ENCODE measurements at places on chromosomes 7 and 10.

GRCh38 chr10:119245272-119245671 is 37.9 kb downstream of the GRK5 start:
- no peak for DNase-seq

GRCh38 chr10:88974012-88974411 is 16.6 kb upstream of the FAS start:
- DNase-seq, result no peak

DNA sequence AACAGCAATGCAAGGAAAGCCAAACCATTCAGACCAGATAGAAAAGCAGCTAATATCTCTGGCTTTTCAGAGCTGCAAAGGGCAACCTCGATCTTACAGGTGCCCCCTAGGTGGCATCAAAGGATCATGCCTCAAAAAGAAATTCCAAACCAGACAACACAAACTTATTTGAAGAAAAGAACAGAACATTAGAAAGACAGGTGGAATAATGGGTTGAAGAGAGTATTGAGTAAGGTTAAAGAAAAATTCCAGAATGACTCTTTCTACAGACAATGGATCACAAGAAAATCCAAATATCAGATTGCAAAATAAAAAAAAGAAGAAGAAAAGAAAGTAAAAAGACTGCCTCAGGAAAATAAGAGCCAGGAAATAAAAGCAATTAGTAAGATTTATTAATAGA is 213.7 kb downstream of the ELMO1 start:
- DNase-seq, result no peak

DNA sequence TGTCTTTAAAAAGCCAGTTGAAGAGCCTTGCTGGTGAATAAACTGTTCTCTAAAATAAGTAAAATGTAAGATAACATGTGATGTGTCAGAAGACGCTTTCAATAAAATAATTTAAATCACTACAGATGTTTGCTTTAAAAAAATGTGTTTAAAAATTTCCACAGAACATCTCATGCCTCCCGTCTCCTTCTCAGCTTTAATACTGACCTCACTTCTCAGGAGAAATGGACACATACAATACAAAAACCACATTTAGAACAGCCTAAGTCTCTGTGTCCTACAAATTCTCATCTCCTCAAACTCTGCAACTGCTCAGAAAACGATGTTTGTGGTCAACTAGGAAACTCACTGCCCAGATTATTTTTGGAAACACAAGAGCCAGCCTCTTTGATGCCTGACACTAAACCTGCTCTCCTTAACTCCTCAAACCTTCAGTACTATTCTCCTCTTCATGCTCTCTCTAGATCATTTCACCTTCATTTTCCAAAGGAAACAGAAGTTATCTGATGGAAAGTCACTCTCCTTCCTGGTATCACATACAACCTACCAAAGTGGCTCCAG is 120.3 kb downstream of the ZNF438 start:
- no peak for DNase-seq

- no peak for DNase-seq
Observed at GRCh38 chr7:131769241-131769640, 212.8 kb upstream of the PODXL start.

DNA sequence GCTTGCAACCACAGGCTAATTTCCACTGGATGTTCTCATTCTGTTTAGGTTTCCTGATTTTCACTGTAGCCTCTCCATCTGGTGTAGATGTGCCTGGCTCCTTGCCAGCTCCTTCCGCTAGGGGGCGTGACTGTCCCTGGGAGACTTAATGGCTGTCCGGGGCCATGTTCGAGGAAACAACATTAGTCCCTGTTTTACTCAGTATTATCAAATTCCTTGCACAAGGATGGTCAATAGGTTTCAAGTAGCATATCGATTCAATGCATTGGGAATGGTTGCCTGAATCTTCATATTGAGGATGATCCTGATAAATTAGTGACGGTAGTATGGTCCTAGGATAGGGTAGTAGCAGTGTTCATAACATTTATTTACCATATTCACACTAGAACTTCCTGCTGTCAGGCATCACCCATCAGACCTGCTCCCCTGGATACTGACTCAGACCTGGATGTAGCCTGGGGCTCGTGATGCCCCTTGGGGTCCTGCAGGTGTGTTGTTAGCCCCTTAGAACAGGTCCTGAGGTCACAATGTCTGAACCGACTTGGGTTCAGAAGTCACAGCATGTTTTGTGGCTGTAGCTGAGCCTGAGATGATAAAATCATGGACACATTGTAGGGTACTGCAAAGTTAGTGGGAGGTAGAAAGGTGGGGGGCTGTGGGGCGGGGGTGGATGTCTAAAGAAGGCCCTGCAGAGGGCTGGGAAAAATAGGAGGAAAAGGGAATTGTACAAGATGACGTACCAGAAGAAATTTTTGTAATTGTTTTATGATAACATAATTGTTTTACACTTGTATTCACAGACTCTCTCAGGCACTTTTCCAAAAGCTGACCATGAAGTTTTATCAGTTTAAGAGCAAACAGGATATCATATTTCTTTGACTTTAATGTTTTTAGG is 8.9 kb upstream of the EXOC6 start:
- no peak for DNase-seq

GRCh38 chr10:69646185-69647060 is 16.4 kb downstream of the FAM241B start:
- no peak for DNase-seq

GRCh38 chr7:128351296-128352152 is 7.8 kb upstream of the RBM28 start:
- no peak for DNase-seq

DNA sequence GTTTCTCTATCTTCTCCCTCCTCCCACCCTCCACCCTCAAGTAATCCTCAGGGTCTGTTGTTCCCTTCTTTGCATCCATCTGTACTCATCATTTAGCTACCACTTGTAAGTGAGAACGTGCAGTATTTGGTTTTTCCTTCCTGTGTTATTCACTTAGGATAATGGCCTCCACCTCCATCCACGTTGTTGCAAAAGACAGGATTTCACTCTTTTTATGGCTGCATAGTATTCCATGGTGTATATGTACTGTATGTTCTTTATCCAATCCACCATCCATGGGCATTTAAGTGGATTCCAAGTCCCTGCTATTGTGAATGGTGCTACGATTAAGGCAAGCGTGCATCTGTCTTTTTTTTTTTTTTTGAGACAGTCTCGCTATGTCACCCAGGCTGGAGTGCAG is 72.4 kb downstream of the PROSER2 start:
- DNase-seq, result no peak

DNA sequence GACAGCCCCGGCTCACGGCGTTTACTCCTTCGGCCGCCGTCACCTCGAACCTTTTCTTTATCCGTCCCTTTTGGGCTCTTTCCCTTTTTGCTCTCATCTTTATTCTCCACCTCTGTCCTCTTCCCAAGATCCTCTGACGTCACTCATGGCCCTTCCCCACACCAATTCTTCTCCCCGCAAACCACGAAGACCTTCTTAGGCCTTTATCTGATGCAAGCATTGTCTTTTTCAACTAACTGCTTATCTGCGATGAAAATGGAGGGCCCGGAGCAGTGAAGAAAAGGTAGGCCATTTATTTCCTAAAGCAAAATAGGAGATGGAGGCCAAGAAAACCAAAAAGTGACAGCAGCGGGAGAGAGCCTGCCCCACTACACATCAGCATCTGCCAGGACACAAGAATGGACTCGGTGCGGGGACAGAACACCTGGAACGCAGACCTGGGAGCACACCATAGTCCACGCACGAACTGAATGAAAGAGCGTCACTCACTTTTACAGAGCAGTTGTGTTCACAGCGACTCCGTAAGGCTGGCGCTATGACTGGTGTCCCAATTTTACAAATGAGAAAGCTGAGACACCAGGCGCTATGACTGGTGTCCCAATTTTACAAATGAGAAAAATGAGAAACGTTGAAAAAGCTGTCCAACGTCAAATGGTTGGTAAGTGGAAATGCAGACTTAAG is 45.3 kb downstream of the ZNF777 start:
- DNase-seq, result no peak

All from stimulated activated CD8-positive, alpha-beta memory T cell treated with anti-CD3 and anti-CD28 coated beads, Interleukin-4, amount 100 ng/mL, for 4 hours (primary cell).